Hippocampal formation (tissue), 2 donors: ENCODE measurements at places on chromosomes 2 and 18.

DNA sequence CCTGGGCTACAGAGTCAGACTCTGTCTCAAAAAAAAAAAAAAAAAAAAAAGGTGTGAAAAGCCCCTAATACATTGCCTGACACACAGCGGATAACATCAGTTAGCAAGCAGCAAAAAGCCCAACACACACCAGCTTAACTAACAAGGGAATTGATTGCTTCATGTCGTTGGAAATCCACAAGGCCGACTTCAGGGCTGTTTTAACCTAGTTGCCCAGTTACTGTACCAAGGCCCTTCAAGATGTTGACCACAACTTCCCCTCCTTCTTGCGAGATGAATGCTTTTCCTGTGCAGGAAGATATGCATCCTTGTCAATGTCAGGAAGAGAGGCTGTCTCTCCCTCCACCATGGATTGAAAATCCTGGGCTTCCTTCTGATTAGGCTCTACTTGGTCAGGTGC is 202.9 kb downstream of the MIB1 start:
- no peak for DNase-seq

DNA sequence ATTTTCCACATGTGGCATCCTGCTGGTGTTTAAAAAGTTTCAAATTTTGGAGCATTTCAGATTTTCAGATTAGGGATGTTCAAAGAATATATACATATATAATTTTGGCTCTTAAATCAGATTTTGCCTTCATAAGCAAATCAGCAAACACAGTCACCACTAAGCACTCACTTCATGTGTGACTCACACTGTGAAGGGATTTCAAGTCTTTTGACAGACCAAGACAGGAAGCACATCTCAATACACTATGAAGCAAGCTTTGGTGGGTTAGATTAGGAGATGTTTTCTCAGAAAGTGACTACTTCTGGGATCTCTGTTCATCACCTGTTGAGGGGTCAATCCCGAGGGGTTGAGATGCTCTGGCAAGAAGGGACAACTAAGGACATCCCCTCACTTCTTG is 227.8 kb upstream of the RBBP8 start:
- DNase-seq, result no peak

DNA sequence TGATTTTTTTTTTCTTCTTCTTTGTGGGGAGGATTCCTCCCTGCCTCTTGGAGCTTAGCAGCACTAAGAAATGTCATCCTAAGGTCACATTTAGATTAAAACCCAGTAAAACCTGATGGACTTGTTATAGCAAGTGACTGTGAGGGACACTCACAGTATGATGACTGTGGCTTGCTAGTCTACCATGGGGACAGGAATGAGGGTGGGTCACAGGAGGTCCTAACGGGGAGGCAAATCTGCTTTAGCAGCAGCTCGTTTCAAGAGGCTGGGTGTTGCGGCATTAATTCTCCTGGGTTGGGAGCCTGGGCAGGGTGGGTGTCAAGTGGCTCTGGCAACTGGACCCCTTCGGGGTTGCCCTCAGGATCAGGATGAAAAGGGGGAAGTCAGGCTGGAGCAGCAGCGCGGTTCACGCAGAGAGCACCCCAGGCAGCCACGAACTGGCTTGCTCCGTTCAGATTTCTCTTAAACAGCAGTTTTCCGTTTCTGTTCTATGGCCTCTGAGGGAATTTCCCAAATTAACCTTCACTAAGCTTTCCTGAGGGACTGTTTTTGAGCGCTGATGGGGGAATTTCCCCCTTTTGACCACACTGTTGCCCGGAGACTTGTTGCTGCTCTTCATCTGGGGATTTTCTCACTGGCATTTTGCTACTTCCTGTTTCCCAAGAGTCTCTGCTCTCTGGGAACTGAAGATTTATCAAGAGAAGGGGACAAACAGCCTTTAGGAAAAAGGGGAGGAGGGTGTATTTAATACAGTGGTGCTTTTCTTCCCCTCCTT is 59.8 kb upstream of the PELI1 start:
- peak; percentile 40 for DNase-seq

DNA sequence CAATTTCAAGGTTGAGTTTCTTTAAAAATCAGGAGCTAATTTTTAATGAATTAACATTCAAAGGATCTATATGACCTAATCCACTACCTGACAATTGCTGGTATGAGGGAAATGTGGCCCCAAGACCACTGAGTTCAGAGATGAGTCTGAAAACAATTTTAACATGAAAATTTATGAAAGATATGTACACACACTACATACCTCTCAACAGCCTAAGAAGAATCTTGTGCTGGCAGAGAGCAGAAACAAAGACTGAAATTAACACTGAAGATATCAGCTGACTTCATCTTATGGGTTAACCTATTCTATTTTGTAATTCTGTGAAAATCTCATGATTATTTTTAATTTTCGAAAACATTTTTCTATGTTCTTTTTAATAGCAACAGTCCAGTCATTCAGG is 1.7 kb downstream of the FAP start:
- no peak for DNase-seq

GRCh38 chr2:107592280-107592624 is 234.4 kb upstream of the RGPD4 start:
- DNase-seq, result no peak

GRCh38 chr2:207412787-207413310 is 116.9 kb upstream of the CREB1 start:
- no peak for DNase-seq

DNA sequence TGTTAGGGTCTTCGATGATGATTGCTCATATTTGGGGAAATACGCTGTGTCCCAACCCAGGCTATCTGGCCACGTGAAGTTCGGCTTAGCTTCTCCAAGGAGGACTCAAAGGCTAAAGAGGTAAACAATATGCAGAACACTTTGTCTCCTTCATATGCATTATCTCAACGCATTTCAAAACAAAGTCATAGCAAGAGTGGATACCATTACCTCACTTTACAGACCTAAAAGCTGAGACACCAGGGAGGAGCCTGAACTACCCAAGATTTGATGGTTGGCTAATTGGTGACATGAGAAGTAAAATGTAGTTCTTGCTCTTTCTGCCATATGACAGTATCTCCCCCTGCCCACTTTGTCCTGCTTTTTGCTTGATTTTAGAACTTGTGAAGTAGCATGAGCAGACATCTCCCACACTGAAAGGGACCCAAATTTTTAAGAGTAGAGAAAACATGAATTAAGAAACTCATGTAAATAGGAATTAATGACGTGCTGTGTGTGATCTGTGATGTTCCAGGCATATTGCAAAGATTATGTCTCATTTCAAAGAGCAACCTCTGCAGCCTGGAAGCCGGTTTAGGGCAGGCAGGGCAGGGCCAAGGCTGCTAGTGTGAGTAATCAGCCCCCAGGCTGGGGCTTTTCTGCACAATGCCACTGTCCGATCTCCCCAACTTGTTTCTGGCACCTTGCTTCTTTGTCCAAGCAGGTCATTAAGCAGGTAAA is 144.5 kb downstream of the BCL11A start:
- DNase-seq, result no peak

DNA sequence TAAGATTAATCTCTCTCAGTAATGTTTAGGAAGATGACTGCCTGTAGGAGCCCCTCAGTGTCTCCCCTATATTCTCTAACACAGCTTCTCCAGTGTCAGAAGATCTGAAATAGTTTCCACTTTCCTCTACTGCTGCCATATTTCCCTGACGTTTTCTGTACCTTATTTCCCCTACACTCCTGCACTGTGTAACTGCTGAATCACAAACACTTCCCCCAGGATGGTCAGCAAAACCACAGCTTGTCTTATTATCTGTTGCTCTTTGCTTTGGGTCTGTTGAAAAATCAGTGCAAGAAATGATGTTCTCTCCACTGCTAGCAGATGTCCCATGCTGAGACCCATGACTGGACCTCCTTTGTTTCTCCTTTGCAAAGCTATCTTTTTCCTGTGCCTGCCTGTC is 441.7 kb downstream of the EPHA4 start:
- DNase-seq, result no peak

DNA sequence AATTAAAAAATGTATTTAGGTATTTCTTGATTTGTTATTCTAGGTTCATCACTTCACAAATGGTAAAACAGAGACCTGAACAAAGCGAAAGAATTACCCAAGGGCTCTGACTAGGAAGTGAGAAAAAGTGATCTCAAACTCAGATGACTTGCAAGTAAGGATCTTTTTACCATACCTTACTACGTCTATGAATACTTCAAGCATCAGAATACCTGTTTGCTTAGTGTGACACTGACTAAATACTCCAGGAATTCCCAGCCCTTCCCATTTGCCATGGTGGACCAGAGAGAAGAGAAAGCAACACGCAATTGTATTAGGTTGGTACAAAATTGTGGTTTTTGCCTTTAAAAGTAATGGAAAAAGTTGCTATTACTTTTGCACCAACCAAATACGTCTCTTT is 35.8 kb upstream of the FIGN start:
- no peak for DNase-seq

DNA sequence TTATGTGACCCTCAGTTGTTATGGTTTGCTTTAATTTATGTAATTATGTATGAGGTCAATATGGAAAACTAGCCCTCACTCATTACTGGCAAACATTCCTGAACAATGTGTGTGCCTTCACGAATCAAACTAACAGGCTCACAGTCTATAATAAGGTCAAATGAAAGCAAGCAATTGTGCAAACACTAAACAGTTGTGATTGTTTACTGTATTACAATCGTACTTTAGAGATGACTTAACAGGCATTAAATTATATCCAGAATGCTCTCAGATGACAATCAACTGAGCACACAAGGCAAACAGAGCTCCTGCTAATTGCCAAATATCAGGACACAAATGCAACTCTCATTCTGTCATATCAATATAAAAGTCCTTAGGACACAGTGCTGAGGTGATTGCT is 29.5 kb downstream of the COL5A2 start:
- no peak for DNase-seq
